ENCODE measurements at places on chromosomes 6 and 20.

GRCh38 chr6:72464791-72465691, 156.8 kb upstream of the KCNQ5 start:
- H3K36me3 ChIP-seq = no peaks in the 10 kb centered on the region
- no peak overlapping the region for H3K4me3 ChIP-seq
- H3K27me3 ChIP-seq = peaks cover 4% of the 10 kb centered on the region
- no peaks in the 10 kb centered on the region for H3K4me1 ChIP-seq
- no peak overlapping the region for H3K27ac ChIP-seq

GRCh38 chr20:51132279-51132678, 109.4 kb upstream of the KCNG1 start:
- no peak overlapping the region for H3K27ac ChIP-seq
- H3K4me3 ChIP-seq = no peak overlapping the region
- H3K36me3 ChIP-seq = no peaks in the 10 kb centered on the region
- H3K27me3 ChIP-seq = peaks cover 41% of the 10 kb centered on the region

GRCh38 chr20:31472395-31473330, 2.3 kb downstream of the DEFB124 start:
- peak overlapping the region; percentile 74 for H3K27ac ChIP-seq
- H3K36me3 ChIP-seq = no peaks in the 10 kb centered on the region
- peak; percentile 34 for DNase-seq
- H3K27me3 ChIP-seq = peaks cover 37% of the 10 kb centered on the region
- peaks cover 29% of the 10 kb centered on the region for H3K4me1 ChIP-seq

DNA sequence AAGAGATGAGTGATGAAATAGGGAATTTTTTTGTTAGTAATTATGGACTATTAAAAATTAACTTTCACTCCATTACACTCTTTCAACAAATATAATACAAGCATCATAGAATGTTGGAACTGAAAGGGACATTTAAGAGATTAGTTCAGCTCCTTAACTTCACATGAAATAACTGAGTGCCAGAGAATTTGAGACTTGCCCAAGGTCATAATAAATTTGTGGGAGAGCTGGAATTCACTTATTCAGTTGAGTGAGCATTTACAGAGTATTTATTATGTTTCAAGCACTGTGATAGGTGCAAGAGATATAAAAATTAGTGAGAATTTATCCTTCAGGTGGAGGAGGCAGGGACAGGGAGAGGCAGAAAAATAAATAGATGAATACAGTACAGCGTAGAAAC, 154.6 kb downstream of the KCNQ5 start:
- no peaks in the 10 kb centered on the region for H3K4me1 ChIP-seq
- H3K4me3 ChIP-seq = no peak overlapping the region
- no peaks in the 10 kb centered on the region for H3K36me3 ChIP-seq
- DNase-seq = no peak

DNA sequence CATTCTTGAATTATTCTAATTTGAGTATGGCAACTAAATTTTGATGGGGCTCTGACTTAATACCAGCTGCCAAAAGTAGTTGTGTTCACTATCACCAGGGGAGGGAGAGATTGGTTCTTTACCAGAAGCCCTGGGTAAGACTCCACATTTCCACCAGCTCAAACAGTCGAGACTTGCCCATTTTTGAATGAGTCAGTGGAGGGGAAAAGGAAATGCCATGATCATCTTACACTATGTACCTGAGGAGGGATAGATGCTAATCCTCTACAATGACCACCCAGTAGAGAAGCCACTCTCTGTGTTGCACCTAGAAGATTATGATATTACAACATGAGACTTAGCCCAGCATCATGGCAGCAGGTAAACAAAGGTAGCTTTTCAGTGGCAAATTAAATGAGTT, 77.0 kb upstream of the SGK1 start:
- no peak overlapping the region for H3K4me3 ChIP-seq
- H3K4me1 ChIP-seq = no peaks in the 10 kb centered on the region
- no peaks in the 10 kb centered on the region for H3K27me3 ChIP-seq
- H3K36me3 ChIP-seq = no peaks in the 10 kb centered on the region
- DNase-seq = no peak
- no peak overlapping the region for H3K27ac ChIP-seq

DNA sequence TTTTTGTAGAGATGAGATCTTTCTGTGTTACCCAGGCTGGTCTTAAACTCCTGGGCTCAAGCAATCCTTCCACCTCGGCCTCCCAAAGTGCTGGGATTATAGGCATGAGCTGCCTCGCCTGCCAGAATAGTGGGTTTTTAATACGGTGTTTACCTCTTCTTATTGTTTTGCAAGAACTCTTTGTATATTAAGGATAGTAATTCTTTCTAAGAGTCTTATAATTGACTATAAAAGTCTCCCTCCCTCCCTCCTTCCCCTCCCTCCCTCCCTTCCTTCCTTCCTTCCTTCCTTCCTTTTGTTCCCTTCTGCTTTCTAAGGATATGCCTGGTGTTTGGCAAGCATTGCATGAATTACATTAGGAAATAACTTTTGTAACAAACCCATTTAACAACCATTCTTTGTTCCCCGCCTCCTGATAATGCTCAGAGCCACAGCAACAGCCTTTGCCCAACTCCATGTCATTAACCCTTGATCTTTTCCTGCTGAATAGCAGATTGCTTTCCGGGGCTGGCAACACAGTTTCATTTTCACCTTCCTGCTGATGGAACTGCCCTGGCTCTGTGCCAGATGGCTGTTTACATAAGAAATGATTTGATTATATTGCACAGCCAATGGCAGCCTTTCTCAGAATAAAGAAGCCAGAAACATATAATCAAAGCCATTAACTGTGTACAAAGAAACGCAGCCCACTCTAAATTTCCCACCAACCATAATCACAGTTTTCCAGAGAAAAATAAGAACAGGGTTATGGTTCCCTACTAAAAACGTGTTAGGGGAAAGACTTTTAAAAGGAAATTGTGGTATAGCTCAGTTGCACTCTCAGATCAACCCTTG, 143.7 kb upstream of the PTPN1 start:
- peak overlapping the region; percentile 19 for H3K27ac ChIP-seq
- H3K4me3 ChIP-seq = no peak overlapping the region
- H3K4me1 ChIP-seq = peaks cover 16% of the 10 kb centered on the region
- H3K27me3 ChIP-seq = no peaks in the 10 kb centered on the region
- DNase-seq = no peak

- no peak overlapping the region for H3K4me3 ChIP-seq
- peaks cover 26% of the 10 kb centered on the region for H3K36me3 ChIP-seq
- no peaks in the 10 kb centered on the region for H3K27me3 ChIP-seq
- H3K27ac ChIP-seq = no peak overlapping the region
- peaks cover 22% of the 10 kb centered on the region for H3K4me1 ChIP-seq
Observed at GRCh38 chr6:125995972-125996580, 9.7 kb downstream of the TRMT11 start.

DNA sequence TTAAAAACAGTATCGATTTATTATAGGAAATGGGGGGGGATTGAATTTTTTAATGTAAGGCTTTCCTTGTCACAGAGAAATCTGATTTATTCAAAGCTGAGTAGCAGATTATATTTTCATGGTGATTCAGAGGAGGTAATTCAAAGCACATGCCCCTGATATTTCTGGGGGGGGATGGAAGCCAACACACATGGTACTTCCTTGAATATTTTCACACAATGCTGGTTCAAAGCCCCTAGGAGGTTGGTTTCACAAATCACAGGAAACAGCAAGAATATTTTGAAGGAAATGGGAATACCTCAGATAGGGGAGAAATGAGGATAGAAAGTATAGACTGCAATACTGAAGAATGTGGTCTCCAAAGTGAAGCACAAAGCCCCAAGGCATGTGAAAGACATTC, 98.8 kb downstream of the RTN4IP1 start:
- H3K4me1 ChIP-seq = no peaks in the 10 kb centered on the region
- H3K27ac ChIP-seq = no peak overlapping the region
- H3K27me3 ChIP-seq = no peaks in the 10 kb centered on the region
- DNase-seq = no peak
- H3K36me3 ChIP-seq = no peaks in the 10 kb centered on the region
- H3K4me3 ChIP-seq = no peak overlapping the region

DNA sequence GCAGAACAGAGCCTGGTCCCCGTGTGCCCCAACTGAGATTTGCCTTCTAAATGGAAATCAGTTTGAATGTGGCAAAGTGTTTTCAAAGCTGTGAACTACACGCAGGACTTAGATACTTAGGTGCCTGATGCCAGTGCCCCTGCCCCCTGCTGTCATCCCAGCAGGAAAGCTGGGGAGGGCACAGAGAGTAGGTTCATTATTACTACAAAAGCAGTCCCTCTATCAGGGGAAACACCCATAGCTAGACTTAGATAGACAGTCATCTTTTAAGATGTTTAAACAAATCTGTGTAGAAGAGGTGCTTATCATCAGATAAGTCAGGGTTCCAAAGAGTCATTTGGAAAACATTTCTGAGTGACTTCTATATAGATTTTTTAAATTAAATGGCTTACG, 155.0 kb upstream of the SNX9 start:
- no peaks in the 10 kb centered on the region for H3K27me3 ChIP-seq
- peaks cover 2% of the 10 kb centered on the region for H3K36me3 ChIP-seq
- H3K27ac ChIP-seq = no peak overlapping the region

DNA sequence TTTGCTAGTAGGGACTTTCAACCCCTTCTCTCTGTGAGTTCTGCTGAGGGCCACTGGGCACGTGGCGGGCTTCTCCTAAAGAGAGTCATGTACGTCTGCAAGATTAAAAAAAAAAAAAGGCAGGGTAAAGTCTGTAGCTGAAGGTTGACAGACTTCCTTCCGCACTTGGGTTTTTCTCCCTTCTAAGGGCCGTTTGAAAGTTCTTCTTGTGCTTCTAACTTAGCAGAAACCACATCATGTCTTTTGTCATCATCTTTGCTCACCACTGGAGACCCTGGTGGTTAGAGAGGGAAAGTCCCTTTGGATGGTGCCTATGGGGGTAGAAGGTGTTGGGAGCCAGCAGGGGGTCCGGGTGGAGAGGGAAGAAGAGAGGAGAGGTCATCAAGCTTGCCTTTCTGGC, 31.4 kb downstream of the PRDM1 start:
- H3K27me3 ChIP-seq = peaks cover 15% of the 10 kb centered on the region
- no peak overlapping the region for H3K4me3 ChIP-seq
- peaks cover 8% of the 10 kb centered on the region for H3K4me1 ChIP-seq
- DNase-seq = no peak

DNA sequence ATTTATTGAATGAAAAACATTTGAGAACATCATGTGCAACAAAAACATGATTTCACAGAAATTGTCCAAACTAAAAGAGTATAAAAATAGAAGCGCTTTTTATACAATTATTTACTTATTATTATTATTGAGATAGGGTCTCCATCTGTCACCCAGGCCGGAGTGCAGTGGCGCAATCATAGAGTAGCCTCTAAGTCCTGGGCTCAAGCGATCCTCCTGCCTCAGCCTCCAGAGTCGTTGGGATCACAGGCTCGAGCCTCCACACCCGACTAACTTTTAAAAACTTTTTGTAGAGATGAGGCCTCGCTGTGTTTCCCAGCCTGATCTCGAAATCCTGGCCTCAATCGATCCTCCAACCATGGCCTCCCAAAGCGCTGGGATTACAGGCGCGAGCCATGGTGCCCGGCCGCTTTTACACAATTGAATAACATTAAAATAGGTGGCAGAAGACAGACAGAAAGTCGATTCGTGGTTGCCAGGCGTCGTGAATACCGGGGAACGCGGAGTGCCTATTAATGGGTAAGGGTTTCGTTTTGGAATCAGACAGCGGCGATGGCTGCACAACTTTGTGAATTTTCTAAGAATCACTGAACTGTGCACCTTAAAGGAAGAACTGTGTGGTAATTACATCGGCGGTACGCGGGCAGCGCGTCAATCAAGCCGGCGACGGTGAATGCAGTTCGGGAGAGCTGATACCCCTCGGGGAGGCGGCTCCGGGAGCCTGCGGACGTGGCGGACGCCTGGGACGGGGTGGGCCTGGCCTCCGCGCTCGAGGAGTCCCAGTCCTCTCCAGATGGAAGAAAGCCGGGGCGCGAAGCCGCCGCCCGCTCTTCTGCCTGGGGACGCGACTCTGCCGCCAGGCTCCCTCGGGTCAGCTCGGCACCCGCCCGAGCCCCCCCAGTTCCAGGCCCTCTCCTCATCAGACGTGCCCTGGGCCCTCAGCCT, 807 bp downstream of the TBC1D20 start:
- no peaks in the 10 kb centered on the region for H3K36me3 ChIP-seq
- H3K4me3 ChIP-seq = peak overlapping the region; percentile 79
- no peaks in the 10 kb centered on the region for H3K27me3 ChIP-seq
- peaks cover 56% of the 10 kb centered on the region for H3K4me1 ChIP-seq
- H3K27ac ChIP-seq = peak overlapping the region; percentile 95

- H3K4me1 ChIP-seq = peaks cover 19% of the 10 kb centered on the region
- no peak for DNase-seq
- H3K27me3 ChIP-seq = no peaks in the 10 kb centered on the region
- no peak overlapping the region for H3K4me3 ChIP-seq
- no peak overlapping the region for H3K27ac ChIP-seq
Observed at GRCh38 chr6:113735491-113735890, 121.7 kb upstream of the MARCKS start.
